ENCODE measurements at places on chromosomes 3 and 15. TPM values are rescaled to one million over a fixed set of nuclear protein-coding genes. Genes with fewer than 3 reads are reported as not detected.

DNA sequence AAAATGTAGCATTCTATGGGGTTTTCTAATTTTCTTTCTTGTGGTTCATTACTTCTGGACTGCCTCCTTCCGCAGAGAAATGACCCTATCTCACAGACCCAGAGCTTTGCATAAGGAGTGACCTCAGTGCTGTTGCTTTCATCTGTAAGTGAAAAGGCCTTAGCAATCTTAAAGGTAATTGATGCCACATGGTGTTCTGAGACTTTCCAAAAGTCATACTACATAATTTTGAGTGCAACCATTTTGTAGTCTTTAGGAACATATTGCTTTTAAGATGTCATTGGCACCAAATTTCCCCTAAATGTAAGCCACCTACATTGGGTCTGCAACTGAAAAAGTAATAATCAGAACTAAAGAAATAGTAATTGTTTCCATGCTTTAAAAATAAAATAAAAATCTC lies 9.2 kb upstream of the HHLA2 start:
- no peak overlapping the region for H3K4me3 ChIP-seq
- DNase-seq, result no peak
- no peak overlapping the region for H3K27ac ChIP-seq
- H3K36me3 ChIP-seq, result no peaks in the 10 kb centered on the region
- H3K27me3 ChIP-seq, result no peaks in the 10 kb centered on the region

GRCh38 chr3:78940128-78940527 lies 827.7 kb downstream of the ROBO1 start:
- no peak overlapping the region for H3K27ac ChIP-seq
- H3K4me3 ChIP-seq, result no peak overlapping the region
- H3K4me1 ChIP-seq, result no peaks in the 10 kb centered on the region
- H3K36me3 ChIP-seq, result no peaks in the 10 kb centered on the region

COL6A5 gene
- not detected for total RNA-seq

DNA sequence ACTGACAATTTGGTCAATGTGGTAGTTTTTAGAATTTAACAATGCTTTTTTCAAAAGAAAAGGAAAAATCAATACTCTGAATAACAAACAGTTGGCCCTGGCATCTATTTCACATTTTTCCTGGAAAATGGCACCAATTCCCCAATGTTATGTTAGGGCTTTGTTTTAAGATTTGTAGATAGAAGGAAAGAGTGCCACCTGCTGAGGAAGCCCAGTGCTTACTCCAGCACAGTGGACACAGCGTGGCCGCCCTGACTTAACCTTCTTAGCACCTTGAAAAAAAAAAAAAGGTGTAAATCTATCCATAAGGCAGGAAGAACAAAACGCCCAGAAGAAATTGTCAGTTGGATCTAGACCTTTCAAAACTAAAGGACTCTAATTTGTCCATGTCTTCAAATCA lies 110.7 kb upstream of the CNTN4 start:
- H3K4me1 ChIP-seq, result no peaks in the 10 kb centered on the region
- H3K27ac ChIP-seq, result no peak overlapping the region
- no peak overlapping the region for H3K4me3 ChIP-seq
- H3K27me3 ChIP-seq, result no peaks in the 10 kb centered on the region

SPTSSB gene
- 1.2 TPM for total RNA-seq

ANKUB1 gene
- not detected for total RNA-seq

CASR gene
- total RNA-seq, result not detected

HDAC11 gene
- total RNA-seq, result 24.3 TPM

GRCh38 chr15:99445272-99445850 lies 120.4 kb upstream of the MEF2A start:
- no peaks in the 10 kb centered on the region for H3K36me3 ChIP-seq
- DNase-seq, result no peak
- H3K27me3 ChIP-seq, result no peaks in the 10 kb centered on the region
- peaks cover 24% of the 10 kb centered on the region for H3K4me1 ChIP-seq
- H3K4me3 ChIP-seq, result no peak overlapping the region

DNA sequence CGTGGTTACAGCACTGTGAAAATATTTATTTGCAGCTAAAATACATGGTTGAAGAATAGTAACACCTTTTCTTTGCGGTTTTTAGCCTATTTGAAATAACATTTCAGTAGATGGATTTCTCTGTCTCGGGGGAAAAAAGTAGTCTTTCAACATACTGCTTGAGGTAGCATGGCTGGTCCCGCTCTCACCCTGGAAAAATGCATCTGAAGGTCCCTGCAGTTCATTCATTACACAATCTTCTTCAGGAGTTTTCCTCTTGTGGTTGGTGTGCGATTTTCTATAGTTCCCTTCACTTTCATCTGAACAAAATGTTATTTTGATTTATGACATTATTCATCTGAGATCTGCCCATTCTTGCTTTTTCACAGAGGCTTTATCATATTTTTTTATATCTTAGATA lies 75.9 kb downstream of the STRIT1 start:
- H3K4me1 ChIP-seq, result no peaks in the 10 kb centered on the region
- no peak overlapping the region for H3K27ac ChIP-seq
- DNase-seq, result no peak
- no peaks in the 10 kb centered on the region for H3K36me3 ChIP-seq
- H3K4me3 ChIP-seq, result no peak overlapping the region
- H3K27me3 ChIP-seq, result no peaks in the 10 kb centered on the region

GOLGA6A gene
- not detected for total RNA-seq
